ENCODE measurements at places on chromosomes 3 and 15.

DNA sequence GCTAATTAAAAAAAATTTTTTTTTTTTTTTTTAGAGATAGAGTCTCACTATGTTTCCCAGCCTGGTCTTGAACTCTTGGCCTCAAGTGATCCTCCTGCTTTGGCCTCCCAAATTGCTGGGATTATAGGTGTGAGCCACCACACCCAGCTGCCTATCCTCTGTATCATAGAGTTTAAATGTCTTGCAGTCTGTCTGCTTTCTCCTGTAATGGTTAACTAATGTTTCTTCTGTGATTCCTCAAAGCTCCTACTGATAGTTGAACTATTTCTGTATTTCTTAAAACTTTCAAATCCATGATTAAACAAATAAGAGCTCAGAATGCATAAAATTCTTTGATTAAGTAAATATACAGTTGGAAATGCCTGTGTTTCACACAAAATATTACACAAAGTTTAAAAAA, 115.4 kb upstream of the TPM1 start:
- DNase-seq, result peak; percentile 48

DNA sequence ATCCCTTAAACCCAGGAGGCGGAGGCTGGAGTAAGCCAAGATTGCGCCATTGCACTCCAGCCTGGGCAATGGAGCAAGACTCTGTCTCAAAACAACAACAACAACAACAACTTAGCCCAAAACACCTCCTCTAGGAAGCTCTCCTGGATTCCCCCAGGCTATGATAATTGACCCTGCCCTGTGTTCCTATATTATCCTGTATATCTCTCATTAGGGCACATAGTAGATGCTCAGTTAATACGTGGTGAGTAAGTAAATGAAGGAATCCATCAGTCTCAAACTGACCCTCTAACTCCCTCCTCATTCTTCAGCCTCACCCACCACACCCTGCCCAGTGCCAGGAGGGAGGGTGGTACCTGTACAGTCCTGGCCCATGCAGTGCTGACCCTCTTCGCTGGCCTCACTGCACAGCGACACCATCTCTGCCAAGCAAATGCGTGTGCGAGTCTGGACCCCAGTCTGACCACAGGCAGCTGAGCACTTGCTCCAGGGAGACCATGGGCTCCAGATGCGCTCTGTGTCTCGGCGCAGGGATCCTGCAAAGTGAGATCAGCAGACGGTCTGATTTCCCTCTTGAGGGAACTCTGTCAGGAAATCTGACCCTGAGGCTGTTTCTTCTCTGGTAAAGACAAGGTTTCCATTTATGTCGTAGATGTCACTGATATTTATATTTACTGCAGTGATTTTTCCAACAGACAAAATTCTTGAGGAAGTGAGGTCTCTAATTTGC, 6.2 kb downstream of the CILP start:
- no peak for DNase-seq

DNA sequence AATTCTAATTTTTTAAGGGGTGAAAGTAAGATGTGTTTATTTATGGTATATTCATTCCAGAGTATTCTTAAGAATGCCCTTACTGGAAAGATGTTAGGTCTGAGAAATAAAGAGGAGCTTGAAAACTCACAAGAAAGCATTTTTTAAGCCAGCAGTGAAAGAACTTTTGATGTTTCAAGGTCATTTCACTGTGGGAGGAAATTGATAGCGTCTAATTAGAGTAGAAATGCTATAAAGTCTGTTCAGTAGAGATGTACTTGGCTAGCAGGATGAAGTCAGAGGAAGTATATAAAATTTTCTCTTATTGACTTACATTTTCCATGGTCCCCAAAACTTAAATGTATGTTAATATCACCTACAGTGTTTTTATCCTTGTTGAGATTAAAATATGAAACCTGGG, 354.6 kb downstream of the CNTN6 start:
- DNase-seq, result no peak

GRCh38 chr15:73517566-73517965, 74.6 kb downstream of the REC114 start:
- no peak for DNase-seq

DNA sequence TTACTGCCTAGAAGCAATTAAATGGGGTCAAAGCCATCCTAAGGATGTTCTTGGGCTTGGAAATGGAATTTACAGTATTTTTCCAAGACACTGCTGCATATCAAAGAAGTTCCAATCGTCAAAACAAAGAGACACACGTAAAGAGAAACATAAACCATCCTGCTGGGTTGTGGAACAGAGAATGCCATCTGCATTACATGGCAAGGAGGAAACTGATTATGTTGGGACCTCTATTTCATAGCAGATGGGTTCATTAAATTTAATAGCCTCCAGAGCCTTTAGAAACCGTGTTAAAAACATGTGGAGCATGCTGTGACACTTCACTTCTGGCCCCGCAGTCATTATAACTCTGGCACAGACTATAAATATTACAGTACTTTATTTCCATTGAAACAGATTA, 154.6 kb downstream of the LRTM1 start:
- DNase-seq, result peak; percentile 82

GRCh38 chr15:31268108-31268501, 58.5 kb upstream of the KLF13 start:
- DNase-seq, result no peak

GRCh38 chr3:188077160-188077799, 76.7 kb upstream of the LPP start:
- no peak for DNase-seq
